DMS153 (cell line): ENCODE measurements at places on chromosomes 12 and 14.
A peak's percentile ranks its signal among the peaks of the same experiment; 100 is the strongest.

- no peak for DNase-seq
Measured at GRCh38 chr14:65100922-65101541, 1.3 kb downstream of the MAX start.

DNA sequence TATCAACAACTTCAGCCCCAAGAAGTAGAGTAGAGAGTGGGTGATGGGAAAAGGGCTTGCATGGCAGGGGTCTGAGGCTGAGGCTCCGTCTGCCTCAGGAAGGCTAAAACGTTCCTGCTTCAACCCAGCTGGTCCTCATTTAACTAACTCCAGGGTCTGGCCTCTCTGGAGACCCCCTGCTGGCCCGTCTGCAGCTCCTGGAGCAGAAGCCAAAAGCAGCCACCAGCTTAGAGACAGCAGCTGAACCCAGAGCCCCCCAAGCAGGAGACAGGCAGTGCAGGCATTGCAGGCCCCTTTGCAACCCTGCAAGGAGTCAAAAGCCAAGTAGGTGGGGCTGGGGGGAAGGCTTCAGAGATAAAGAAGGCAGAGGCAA is 25.1 kb upstream of the LTBP2 start:
- DNase-seq: no peak

DNA sequence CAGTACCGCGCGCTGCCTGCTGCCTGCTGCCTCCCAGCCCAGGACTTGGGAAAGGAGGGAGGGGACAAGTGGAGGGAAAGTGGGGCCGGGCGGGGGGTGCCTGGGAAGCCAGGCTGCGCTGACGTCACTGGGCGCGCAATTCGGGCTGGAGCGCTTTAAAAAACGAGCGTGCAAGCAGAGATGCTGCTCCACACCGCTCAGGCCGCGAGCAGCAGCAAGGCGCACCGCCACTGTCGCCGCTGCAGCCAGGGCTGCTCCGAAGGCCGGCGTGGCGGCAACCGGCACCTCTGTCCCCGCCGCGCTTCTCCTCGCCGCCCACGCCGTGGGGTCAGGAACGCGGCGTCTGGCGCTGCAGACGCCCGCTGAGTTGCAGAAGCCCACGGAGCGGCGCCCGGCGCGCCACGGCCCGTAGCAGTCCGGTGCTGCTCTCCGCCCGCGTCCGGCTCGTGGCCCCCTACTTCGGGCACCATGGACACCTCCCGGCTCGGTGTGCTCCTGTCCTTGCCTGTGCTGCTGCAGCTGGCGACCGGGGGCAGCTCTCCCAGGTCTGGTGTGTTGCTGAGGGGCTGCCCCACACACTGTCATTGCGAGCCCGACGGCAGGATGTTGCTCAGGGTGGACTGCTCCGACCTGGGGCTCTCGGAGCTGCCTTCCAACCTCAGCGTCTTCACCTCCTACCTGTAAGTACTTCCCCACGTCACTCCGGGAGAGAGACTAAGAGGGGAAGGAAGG is at the start of gene LGR5:
TSS of gene LGR5 (plus strand) at position 186 of the 732 bp plus-strand sequence. CDS start at position 469, 283 bp downstream.
- DNase-seq: peak; percentile 45

DNA sequence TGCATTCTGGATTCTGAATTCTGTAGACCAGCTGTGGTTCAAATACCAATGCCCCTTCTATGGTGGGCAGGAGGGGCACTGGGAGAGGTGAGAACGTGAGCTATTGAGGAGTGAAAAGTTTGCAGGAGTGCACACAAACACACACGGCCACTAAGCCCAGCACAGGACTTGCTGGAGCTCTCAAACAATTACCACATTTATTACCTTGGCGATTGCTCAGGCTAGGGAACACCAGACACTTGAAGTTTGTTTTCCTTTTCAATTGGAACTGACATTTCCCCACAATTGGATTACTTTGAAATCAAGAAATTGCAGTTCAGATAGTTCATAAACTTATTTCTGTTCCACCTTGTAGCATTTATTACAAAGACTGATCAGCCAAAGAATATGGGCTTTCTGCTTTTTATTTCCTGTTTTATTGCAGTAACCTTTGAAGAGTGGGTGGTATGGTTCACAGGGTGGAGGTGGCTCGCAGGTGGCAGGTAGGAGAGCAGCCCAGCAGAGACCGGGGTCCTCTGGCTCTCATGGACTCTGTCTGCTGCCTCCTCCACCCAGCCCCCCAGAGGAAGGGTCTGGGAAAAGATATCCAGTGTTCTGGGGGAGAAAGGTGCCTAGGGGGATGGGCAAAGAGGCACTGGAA is 429.8 kb upstream of the CCDC196 start:
- no peak for DNase-seq

DNA sequence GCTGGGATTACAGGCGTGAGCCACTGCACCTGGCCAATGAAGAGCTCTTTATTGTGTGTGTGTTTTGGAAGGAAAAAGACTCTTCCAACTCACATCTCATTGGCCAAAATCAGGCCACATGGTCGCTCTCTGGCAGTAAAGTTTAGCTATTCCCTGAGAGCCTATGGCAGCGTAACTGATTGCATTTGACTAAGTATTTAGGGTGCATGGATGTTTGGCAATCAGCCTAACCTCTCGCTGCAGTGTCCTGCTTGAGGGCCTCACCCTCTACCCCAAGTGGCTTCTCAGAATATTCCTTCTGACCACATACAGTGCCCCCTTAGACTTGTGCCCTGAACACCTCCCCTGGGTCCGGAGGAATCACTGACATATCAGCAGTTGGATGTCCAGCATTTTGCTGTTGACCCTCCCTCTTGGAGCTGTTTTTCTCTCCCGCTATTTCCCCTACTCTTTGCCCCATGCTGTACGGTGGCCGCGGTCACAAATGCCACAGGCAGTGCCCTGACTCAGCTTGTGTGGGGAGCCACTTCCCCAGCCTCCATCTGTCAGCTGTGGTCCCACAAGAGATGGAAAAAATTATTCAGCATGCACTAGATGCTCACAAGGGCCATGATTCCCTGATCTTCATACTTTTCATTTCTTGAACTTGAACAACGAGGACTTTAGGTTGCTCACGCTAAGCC is 9.5 kb downstream of the PHETA1 start:
- no peak for DNase-seq

DNA sequence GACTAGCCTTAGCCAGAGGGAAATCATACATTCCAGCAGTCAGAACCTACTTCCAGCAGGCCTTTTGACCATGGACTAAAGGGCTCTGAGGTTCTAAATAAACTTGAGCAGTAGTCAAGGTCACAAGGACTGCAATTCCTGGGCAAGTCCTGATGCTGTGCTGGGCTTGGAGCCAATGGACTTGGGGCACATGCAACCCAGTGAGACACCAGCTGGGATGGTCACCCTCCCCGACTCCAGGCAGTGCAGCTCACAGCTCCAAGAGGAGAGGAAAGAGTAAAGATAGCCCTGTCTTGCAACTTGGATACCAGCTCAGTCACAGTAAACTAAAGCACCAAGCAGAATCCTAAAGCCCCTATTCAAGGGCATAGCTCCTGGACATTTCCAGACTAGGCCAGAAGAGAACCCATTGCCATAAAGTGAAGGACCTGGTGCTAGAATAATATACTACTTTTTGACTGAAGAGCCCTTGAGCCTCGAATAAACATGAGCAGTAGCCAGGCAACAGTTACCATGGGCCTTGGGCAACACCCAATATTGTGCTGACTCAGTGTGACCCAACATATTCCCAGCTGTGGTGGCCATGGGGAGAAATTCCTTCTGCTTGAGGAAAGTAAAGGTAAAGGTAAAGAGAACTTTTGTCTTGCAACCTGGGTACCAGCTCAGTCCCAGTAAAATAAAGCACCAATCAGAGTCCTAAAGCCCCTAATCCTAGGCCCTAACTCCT is 226.2 kb upstream of the CLEC14A start:
- peak; percentile 97 for DNase-seq

- no peak for DNase-seq
Measured at GRCh38 chr14:63512861-63513260, 30.3 kb downstream of the PPP2R5E start.

GRCh38 chr14:64215274-64215673 is 78.9 kb downstream of the ESR2 start:
- no peak for DNase-seq

DNA sequence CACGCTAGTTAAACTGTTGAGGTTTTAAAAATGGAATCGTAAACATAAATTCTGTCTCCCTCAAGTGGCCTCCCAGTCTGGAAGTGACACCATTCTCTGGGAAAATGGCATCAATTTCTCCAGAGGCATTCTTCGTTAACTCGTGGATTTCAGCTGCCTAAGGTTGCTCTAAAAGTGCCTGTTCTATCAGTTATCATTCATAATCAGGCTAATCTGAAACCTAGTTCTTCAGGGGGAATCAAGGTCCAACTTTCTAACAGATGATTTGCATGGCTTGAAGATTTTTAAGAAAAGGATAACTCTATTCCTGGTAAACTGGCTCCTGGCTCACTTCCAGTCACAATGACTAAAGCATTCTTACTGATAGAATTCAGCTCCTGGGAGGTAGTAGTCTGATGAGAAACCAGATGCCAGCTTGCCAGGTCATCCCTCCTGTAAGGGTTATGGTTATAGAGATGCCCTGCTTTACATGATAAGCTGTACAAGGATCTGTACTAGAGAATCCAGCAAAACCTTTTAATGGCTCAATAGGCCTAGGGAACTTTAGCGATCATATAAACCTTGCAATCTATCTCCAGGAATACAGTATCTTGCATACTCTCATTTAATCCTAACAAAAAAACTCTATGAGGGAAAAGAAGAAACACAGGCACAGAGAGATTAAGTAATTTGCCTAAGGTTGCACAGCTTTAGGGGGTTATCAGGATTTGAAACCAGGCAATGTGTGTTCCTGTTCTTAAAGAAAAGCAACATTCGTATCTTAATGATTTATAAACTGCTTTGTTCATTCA is 1.5 kb downstream of the L3HYPDH start:
- DNase-seq: peak; percentile 1

- DNase-seq: no peak
Measured at GRCh38 chr12:103627189-103627855, 40.2 kb downstream of the STAB2 start.

DNA sequence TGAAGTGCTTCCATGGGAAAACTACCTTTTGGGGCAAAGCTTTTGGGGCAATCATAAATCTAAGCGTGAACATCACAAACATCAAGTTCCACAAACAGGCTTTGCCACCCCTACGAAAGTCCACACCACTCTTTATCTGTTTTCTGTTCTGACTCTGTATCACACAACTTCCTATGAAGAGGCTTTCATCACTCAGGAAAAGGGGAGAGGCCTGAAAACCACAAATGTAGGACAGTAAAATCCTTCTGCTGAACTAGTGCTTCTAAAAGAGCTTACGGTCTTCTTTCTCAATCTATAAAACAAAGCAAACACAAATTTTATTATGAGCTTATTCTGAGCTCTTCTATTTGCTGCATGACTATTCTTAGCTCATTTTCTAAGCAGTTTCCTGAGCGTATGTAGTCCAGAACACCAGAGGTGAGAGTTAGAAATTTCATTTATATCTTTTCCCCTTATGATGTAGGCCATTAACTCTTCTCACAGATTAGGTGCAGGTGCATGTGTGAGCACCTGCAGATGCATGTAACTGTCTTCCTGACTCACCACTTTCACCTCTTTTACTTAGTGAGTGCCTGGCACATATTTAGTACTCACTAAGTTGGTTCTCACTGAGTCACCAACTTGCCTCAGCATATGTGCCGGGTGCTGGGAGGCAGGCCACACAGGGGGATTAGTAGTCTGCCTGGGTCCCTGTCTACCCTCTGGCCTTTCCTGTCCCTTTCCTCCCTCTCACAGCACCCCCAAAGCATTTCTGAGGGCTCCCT is 32.9 kb upstream of the SYCP3 start:
- no peak for DNase-seq

- no peak for DNase-seq
Measured at GRCh38 chr12:27499377-27499776, 24.6 kb upstream of the PPFIBP1 start.

- DNase-seq: no peak
Measured at GRCh38 chr12:41486718-41487117, 298.6 kb downstream of the PDZRN4 start.

DNA sequence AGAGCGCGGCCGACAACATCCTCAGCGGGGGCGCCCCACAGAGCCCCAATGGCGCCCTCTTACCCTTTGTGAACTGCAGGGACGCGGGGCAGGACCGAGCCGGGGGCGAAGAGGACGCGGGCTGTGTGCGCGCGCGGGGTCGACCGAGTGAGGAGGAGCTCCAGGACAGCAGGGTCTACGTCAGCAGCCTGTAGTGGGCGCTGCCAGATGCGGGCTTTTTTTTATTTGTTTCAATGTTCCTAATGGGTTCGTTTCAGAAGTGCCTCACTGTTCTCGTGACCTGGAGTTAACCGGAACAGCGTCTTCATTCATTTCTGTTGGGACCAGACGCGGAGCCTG is 103.8 kb upstream of the FKBP4 start:
- peak; percentile 26 for DNase-seq

- no peak for DNase-seq
Measured at GRCh38 chr14:61470261-61470960, 149.0 kb downstream of the PRKCH start.

DNA sequence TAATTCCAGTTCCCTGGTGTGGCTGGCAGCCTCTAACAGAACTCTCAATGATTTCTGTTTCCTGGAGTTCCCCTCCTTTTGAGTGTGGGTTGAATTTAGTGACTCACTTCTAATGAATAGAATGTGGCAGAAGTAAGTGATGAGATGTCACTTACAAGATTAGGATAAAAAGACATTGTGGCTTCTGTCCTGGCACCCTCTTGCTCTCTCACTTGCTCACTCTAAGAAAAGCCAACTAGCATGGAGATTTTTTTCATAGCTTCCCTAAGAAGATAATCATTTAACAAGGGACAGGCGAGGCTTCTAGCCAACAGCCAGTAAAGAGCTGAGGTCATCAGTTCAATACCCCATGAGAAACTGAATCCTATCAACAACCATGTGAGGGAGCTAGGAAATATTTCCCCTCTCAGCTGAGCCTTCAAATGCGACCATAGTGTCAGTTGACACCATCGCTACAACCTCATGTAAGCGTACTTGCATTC is 156.7 kb downstream of the TMTC3 start:
- peak; percentile 24 for DNase-seq
